ENCODE measurements at places on chromosomes 11 and 22.

- no peak for DNase-seq
These were observed 57.6 kb upstream of the NECTIN1 start for GRCh38 chr11:119786431-119787073.

DNA sequence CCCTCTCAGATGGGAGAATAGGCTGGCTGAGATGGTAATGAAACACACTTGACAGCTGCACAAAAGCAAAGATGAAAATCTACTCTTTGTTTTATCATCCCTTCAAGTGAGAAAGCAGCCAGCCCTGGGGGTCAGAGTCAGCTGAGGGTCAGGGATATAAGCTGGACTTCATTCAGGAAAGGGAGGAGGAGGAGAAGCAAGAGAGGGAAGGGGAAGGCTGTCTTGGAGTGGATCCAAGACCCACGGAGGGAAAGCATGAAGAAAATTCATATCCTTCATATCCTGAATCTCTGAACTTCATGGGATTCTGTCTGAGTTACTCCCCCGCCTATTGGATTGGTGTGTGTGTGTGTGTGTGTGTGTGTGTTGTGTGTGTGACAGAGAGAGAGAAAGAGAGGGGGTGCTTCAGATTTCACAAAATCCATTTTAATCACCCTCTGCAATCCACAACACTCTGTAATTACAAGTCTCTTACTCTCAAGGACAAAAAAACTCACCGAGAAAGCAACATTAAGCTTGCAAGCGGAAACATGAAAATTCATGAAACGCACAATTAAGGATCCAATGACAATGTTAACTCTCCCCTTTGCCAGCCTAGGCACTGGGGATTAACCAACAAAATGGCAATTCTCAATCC, 327.7 kb downstream of the TENM4 start:
- DNase-seq, result no peak

GRCh38 chr11:35292279-35292678, 127.1 kb downstream of the SLC1A2 start:
- DNase-seq, result no peak

- DNase-seq, result no peak
These were observed 428.7 kb downstream of the TBC1D22A start for GRCh38 chr22:47190957-47191670.

DNA sequence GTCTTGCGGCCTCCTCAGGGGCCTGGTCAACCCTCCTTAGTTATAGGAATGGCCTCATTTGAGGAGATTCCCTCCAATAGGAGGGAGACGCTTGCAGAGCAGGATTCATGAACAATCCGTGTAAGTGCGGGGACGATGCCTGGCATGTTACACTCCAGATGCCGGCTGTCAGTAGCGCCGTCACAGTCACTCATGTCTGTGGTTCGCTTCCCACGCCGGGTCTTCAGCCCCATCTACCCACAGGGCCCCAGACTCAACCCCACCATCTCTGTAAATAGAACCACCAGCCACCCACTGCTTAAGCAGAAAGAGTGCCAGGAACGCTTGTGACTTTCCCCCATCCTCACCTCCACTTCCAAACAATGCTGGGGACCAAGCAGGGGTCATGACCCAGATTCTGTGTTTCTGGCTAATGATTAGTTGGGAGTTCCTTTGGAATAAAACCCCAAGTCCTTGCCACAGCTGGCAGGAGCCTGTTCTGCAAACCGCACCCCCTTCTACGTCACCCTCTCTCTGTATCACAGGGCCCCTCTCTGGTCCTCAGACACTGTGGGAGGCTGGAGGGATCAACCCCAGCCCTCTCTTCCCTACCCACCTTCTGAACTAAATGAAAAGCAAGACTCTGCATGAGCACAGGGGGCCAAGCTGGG, 38.8 kb upstream of the TOLLIP start:
- DNase-seq, result no peak

Data from activated T-cell treated with anti-CD3 and anti-CD28 coated beads, Interleukin-2, amount 50 U/mL, for 72 hours (primary cell).